Liver (tissue), 10 donors: ENCODE measurements at places on chromosomes 2 and 18. TPM values are rescaled to one million over a fixed set of nuclear protein-coding genes. Genes with fewer than 3 reads are reported as not detected.

Gene MAP2
- 1.6 TPM for polyA plus RNA-seq

Gene WDR12
- 26.1 TPM for polyA plus RNA-seq

Gene GAD1
- not detected for polyA plus RNA-seq

Gene REEP1
- polyA plus RNA-seq: 0.78 TPM

Gene CRYGD
- polyA plus RNA-seq: not detected

Gene ASTL
- not detected for polyA plus RNA-seq

Gene ABCB11
- 33.1 TPM for polyA plus RNA-seq

Gene REG3G
- polyA plus RNA-seq: not detected

Gene TRMT61B
- 10.6 TPM for polyA plus RNA-seq

Gene FBLN7
- polyA plus RNA-seq: 2.4 TPM

Gene DNPEP
- polyA plus RNA-seq: 41.0 TPM

Gene THAP4
- polyA plus RNA-seq: 33.1 TPM

Gene DHRS9
- 0.60 TPM for polyA plus RNA-seq

Gene MARCHF4
- not detected for polyA plus RNA-seq

Gene ACTR2
- 42.9 TPM for polyA plus RNA-seq

Gene FAP
- 0.23 TPM for polyA plus RNA-seq

Gene STPG4
- not detected for polyA plus RNA-seq

Gene ICA1L
- polyA plus RNA-seq: 0.65 TPM

Gene RMND5A
- polyA plus RNA-seq: 8.8 TPM

Gene TYMS
- polyA plus RNA-seq: 9.0 TPM

Gene TAF1B
- 3.8 TPM for polyA plus RNA-seq

Gene OR6B2
- not detected for polyA plus RNA-seq

Gene PLEKHH2
- 0.51 TPM for polyA plus RNA-seq

Gene RIT2
- polyA plus RNA-seq: not detected

Gene AKAIN1
- polyA plus RNA-seq: not detected

Gene SLC9A4
- polyA plus RNA-seq: not detected

Gene GAL3ST2
- not detected for polyA plus RNA-seq

Gene HSBP1L1
- polyA plus RNA-seq: 21.3 TPM

Gene DAW1
- polyA plus RNA-seq: not detected

Gene CCDC85A
- polyA plus RNA-seq: 0.14 TPM

Gene POTEC
- not detected for polyA plus RNA-seq

Gene SRD5A2
- polyA plus RNA-seq: 2.9 TPM

Gene ADD2
- polyA plus RNA-seq: not detected

Gene KCNF1
- not detected for polyA plus RNA-seq

Gene MRPL44
- polyA plus RNA-seq: 27.8 TPM

Gene MROH2A
- polyA plus RNA-seq: 0.28 TPM

Gene RAPGEF4
- 9.1 TPM for polyA plus RNA-seq

Gene GALR1
- polyA plus RNA-seq: not detected

Gene SCRN3
- 13.2 TPM for polyA plus RNA-seq

Gene GALNT1
- 24.8 TPM for polyA plus RNA-seq

Gene HJURP
- polyA plus RNA-seq: 0.94 TPM

Gene ACKR3
- 1.6 TPM for polyA plus RNA-seq

Gene UGT1A6
- polyA plus RNA-seq: 33.4 TPM

Gene GCA
- polyA plus RNA-seq: 9.7 TPM

Gene POTEF
- polyA plus RNA-seq: not detected

Gene ORC2
- 2.0 TPM for polyA plus RNA-seq

Gene FAM228A
- polyA plus RNA-seq: 0.32 TPM

Gene DPYSL5
- polyA plus RNA-seq: not detected

Gene ALLC
- polyA plus RNA-seq: 0.09 TPM

Gene TET3
- polyA plus RNA-seq: 0.89 TPM

Gene DNAJC5G
- not detected for polyA plus RNA-seq

Gene NAT8
- polyA plus RNA-seq: 8.3 TPM

Gene SS18
- polyA plus RNA-seq: 16.3 TPM

Gene PRPF40A
- polyA plus RNA-seq: 51.1 TPM

Gene TMEM17
- 0.73 TPM for polyA plus RNA-seq

Gene NFU1
- polyA plus RNA-seq: 37.4 TPM

Gene SALL3
- polyA plus RNA-seq: not detected

Gene CTAGE1
- polyA plus RNA-seq: not detected
